Stimulated activated CD8-positive, alpha-beta memory T cell treated with anti-CD3 and anti-CD28 coated beads, Interleukin-12 subunit alpha, Interleukin-12 subunit beta, amount 100 ng/mL, for 1 hour (primary cell): ENCODE measurements at places on chromosomes 7 and 10.

DNA sequence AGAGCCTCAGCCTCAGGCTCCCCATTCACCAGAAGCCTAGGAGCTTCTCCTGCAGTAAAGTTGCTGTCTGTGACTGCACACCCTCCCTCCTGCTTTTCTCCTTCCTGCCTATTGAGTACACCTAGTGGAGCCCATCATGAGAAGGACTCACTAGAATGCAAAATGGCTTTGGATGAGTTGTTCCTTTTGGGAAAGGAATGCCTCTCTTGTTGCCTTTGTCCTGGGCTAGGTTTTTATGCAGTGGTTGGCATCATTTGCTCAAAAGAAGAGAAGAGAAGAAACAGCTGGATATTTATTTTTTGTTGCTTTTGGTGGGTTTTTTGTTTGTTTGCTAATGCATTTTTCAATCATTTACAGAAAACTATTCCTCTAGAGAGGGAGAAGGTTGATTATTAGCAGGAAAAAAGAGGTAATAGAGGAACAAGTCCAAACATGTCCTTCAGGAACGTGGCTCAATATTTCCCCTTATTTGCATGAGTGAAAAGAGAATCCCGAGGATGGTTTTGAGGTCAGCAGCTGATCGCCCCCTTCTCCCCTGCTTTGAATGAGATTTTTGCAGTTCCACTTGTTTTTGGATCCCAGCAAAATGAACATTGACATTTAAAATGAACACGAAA lies 369.9 kb upstream of the NRP1 start:
- no peak for DNase-seq

GRCh38 chr7:131786204-131786603 lies 229.8 kb upstream of the PODXL start:
- DNase-seq = no peak

DNA sequence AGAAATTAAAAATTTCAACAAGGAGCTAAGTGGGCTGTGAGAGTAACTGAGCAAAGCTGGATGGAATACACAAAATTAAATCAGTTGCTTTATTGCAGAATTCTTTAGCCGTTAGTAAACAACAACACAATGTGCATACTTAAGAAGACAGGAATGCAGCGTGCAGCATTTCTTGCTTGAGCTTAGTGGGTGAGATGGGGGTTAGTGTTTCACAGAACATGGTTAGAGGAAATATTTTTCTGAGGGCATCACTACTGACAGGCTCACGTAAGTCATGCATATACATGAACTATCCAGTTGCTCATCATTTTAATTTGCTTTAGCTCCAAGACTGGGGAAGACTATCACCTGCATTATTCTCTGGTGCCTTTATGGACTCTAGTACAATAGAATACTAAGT lies 80.8 kb downstream of the CD36 start:
- DNase-seq = no peak

- no peak for DNase-seq
Measured at GRCh38 chr10:56633876-56634452, 272.9 kb upstream of the ZWINT start.

GRCh38 chr10:50388181-50388580 lies 136.9 kb upstream of the ASAH2 start:
- no peak for DNase-seq

GRCh38 chr7:121530227-121531174 lies 134.4 kb upstream of the FAM3C start:
- peak; percentile 35 for DNase-seq
